ENCODE measurements at places on chromosomes 6 and 20. TPM values are rescaled to one million over a fixed set of nuclear protein-coding genes. Genes with fewer than 3 reads are reported as not detected.

- DNase-seq: no peak
Measured at GRCh38 chr6:7150381-7151064, 42.8 kb downstream of the RREB1 start.

- no peak for DNase-seq
Measured at GRCh38 chr6:105094133-105094640, 85.6 kb downstream of the POPDC3 start.

DNA sequence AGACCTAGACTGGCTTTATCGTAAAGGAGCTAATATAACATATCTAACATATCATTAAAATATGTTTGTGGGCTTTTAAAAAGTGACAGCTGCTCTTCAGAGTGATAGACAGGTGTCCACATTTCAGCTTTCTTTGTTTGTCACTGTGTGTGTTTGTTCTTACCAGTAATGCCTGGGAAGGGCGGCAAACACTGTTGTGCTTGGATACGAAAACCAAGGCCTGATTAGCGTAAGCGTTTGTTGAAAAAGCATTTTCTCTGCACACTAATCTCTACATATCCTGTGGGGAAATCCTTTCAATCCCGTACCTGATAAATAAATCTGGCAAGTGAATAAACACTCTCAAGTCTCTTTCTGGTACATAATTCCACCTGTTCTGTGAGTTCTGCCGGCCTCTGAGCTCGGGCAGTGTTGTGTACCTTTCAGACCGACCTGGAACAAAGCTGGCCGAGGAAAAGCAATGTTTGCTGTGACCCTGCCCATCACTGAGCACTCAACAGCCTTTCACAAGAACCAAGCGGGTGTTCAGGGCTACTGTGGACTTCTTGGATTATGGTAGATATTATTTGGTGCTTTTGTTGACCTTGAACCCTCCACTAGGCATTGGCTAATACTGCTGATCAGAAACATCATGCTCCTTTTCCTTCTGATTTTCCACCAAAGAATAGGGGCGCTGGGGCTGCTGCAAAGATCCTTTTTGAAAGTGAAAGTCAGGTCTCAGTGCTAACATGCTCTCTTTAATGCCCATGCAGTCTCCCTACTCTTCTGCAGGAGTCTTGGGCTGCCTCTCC lies 100.4 kb downstream of the CD83 start:
- no peak for DNase-seq

DNA sequence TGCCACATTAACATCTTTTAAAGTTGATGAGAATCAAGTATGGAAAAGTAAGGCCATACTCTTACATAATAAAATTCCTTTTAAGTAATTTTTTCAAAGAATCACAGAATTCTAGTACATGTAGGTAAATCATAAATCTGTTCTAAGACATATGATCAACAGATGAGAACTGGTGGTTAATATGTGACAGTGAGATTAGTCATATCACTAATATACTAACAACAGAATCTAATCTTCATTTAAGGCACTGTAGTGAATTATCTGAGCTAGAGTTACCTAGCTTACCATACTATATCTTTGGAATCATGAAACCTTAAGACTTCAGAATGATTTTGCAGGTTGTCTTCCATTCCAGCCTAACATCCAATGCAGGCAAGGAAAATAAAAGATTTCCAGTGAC lies 11.6 kb downstream of the PLN start:
- DNase-seq: no peak

Gene ANKS1A
- 31.1 TPM for polyA plus RNA-seq

GRCh38 chr6:3928111-3928510 lies 78.9 kb downstream of the FAM50B start:
- no peak for DNase-seq

- DNase-seq: no peak
Measured at GRCh38 chr6:126199466-126199865, 140.4 kb upstream of the CENPW start.

GRCh38 chr6:18165751-18166150 lies 10.5 kb downstream of the KDM1B start:
- no peak for DNase-seq

GRCh38 chr6:40877362-40877761 lies 161.7 kb downstream of the UNC5CL start:
- DNase-seq: no peak

Gene MAP1LC3A
- not detected for polyA plus RNA-seq

- DNase-seq: no peak
Measured at GRCh38 chr20:37518606-37519507, 2.2 kb upstream of the NNAT start.

DNA sequence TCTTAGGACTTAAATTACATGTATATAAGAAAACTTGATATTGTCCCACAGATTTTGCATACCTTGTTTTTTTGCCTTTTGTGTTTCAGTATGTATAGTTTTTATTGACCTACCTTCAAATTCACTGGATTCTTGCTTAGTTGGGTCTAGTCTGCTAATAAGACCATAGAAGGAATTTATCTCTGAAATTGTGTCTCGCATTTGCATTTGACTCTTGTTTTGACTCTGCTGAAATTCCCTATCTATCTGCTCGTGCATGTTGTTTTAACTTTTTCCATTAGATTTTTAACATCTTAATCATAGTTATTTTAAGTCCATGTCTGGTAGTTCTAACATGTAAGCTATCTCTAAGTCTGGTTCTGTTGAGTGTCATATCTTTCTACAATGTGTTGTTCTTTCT lies 163.9 kb downstream of the SCP2D1 start:
- DNase-seq: no peak

DNA sequence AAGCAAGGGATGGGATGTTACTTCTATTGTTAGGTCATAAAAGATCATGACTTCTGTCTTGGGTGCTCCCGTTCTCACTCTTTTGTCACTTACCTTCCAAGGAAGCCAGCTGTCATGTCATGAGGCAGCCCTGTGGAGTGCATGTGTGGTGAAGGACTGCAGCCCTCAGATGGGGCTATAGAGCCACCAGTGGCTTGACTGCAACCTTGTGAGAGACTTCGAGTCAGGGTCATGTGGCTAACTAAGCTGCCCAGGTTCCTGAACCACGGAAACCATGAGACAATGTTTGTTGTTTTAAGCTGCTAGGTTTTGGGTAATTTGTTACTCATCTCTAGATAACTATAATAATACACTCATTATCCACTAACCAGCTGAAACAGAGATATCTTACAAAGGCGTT lies 477.1 kb downstream of the BTBD3 start:
- no peak for DNase-seq

Gene DDX43
- 0.35 TPM for polyA plus RNA-seq

Gene FIG4
- polyA plus RNA-seq: 11.5 TPM
